ENCODE measurements at places on chromosomes 1 and 21.

DNA sequence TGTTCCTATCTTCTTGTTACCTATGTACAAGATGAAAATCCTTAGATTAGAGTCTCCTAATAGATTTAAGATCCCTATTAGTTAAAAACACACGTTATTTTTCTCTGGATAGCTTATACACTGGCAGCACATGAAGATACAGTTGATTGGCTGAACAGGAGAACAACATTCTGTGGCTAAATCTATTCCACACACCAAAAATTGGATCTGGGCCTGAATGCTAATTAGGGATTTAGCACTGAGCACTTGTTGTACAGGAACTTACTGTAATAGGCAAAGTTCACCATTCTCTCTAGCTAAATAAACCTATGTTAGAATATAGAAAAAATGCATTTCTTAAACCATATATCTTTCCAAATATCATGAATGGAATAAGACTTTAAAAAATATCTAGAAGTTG, 117.1 kb upstream of the PTGFR start:
- DNase-seq = no peak

DNA sequence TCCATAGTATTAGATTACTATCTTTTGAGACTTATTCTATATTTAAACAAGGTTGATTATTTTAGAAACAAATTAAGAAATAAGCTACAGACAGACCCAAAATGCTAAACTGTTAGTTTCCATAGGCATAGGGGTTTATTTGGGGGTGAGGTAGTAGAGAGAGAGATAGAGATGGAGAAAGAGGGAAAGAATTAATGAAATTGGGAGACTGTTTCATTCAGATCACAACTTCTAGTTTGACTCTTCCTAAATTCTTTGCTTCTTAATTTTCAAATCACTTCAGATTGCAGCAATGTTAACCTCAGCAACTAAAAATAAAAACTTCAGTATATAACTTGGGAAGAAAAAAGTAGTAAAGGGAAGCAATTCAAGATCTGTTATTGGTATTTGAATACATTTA, 3.4 kb downstream of the JUN start:
- DNase-seq = no peak

DNA sequence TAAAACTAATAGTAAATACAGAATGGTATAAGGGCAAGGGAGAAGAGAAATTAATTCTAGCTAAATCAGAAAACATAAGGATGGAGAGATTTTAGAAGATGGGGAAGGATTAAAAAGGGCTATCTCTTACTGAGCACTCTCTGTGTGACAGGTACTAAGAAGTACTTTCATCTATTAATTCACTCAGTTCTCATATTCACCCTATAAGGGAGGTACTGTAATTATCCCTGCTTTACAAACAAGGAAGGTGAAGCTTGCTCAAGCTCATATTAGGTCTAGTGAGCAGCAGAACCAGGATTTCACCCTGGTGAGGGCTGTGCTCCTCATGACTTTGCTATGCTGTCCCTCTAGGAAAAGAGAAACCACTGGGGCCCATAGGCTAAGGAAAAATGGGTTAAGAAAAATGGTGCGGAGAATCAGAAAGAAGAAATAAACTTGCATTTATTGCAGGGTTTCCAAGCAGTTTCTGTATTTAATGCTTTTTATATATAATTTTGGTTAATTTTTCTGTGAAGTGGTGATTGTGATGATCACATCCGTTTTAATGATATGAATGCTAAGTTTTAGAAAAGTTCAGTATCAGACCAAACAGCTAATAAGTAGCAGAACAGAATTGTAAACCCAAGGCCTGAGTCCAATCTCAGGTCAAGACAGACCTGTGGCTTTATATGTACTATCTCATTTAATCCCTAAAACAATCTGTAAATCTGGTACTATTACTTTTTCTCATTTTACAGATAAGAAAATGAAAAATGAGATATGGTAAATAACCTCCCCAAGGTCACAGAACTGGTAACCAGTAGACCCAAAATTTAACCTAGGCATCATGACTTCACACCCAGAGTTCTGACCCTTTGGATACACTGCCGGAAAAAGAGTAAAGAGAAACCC, 1.7 kb downstream of the PCNX2 start:
- DNase-seq = no peak

DNA sequence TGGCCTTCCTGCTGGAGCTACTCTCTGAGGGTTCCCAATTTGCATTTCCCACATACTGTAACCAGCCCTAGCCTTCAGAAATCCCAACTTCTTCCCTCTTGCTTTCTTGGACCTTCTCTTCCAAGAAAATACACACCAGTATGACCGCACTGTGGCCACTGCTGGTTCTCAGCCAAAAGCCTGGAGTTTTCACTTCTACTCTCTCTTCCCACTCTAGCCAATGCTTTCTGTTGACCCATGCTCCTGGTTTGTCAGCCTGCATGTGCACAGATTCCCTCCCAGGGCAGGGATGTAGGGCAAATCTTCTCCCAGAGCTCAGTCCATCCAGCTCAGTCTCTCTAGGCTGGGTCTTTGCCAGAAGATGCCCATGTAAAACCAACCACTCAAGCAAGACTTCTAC, 664 bp downstream of the SLAMF1 start:
- DNase-seq = no peak

DNA sequence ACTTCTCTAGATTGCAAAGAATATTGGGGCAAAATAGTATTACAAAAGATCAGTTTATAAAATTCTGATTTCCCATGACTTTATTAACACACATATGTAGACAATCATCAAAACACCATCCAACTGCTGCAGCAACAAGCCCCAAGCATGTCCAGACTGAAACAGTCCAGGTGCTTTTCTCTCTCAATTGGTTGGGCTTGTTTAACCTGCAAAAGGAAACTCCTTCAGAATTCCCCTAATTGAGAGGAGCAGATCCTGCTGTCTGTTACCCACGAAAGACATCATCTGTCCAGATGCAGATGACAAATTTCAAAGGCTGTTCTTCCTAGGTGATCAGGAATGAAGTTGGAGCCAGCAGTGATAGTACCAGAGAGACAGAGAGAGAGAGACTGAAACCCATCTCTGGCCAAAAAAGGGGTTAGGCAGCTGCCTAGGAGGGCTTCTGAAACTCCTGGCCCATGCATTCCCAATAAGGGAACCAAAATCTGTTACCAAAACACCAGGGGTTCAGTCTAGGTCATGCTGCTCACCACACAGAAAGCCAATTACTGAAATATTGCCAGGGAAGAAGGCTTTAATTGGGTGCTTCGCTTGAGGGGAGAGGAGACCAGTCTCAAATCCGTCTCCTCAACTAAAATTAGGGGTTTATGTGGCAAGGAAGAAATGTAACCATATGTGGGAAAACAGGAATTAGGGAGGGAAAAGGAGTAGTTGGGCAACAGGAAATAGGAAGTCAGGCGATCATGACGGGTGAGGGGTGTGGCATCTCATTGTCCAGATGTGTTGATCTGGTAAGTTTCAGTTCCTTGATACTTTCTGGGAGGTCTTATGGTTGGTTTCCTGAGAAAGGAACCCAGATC, 34.7 kb upstream of the RGL1 start:
- DNase-seq = no peak

GRCh38 chr1:209375671-209376365, 207.7 kb upstream of the CAMK1G start:
- DNase-seq = no peak

- DNase-seq = no peak
Observed at GRCh38 chr1:63795455-63795854, 21.6 kb downstream of the ROR1 start.

- peak; percentile 69 for DNase-seq
Observed at GRCh38 chr1:147618077-147618569, 52.2 kb downstream of the ACP6 start.

DNA sequence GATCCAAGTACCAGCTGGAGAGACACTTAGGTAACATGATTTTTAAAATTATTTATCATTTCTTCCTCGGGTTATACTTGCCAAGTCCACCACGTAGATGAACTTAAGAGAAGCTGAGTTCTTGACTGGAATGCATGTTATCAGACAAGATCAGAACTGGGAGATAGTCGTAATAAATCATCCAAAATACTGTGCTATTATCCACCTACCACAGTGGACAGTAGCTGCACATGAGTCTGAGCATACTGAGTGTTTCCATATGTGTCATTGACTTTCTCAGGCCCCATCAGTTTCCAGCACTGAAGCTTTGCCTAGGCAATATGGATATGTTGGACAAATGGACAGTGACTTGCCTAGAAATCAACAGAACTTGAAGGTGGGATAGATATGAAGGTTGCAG, 77.9 kb upstream of the RRP15 start:
- DNase-seq = no peak

DNA sequence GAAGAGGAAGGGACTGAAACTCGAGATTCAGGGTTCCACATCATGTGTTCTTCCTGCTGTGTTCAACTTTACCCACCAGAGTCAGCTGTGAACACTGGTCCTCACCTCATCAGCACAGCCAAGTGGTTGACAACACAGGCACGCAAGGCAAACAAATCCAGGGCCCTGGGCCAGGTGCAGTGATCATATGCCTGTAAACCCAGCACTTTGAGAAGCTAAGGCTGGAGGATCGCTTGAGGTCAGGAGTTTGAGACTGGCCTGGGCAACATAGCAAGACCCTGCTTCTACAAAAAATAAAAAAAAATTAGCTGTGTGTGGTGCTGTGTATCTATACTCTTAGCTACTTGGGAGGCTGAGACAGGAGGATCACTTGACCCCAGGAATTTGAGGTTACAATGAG, 8.4 kb upstream of the XKR8 start:
- no peak for DNase-seq

GRCh38 chr1:212451416-212452322, 18.9 kb downstream of the NENF start:
- no peak for DNase-seq

DNA sequence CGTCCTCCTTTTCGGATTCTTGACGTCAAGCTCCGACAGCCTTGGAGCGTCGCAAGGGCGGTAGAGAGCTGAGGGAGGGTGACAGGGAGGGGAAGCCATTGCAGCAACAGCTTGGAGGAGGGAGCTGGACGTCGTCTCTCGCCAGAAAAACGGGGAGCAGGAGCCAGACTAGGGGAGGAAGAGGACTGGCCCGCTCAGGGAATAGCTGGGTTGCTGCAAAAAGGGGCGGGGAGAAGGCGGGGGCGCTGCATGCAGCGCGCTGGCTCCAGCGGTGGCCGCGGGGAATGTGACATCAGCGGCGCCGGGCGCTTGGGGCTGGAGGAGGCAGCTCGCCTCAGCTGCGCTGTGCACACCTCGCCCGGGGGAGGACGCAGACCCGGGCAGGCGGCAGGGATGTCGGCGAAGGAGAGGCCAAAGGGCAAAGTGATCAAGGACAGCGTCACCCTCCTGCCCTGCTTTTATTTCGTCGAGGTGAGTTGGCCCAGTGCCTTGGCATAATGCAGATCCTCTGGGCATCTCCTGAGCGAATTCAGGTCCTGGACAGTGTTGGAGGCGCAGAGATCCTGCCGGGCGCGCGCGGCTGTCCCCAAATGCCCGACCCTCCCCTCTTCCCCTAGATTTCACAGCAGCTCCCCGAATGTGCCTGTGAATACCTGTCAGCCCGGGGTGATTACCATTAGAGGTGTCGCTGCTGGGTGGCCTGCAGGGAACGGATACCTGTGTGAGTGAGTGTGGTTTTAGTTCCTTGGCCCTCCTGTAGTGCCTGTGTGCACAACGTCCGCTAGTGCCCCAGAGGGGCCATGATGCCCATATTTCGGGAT, at the start of gene PLPPR4:
Gene PLPPR4, plus strand, starts transcription at position 292 of the 821 bp plus-strand sequence. Its CDS starts 102 bp downstream, at position 394.
- peak; percentile 32 for DNase-seq

DNA sequence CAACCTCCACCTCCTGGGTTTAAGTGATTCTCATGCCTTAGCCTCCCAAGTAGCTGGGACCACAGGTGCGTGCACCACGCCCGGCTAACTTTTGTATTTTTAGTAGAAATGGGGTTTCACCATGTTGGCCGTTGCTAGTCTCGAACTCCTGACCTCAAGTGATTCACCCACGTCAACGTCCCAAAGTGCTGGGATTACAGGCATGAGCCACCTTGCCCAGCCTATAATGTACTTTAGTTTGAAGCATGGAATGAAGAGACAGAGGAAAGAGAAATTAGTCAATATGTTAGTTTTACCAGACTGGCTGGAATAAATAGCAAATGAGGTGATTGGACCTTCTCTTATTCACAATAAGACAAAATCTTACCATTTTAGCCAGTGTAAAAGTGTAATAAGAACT, 89.0 kb downstream of the GTF2B start:
- DNase-seq = no peak

DNA sequence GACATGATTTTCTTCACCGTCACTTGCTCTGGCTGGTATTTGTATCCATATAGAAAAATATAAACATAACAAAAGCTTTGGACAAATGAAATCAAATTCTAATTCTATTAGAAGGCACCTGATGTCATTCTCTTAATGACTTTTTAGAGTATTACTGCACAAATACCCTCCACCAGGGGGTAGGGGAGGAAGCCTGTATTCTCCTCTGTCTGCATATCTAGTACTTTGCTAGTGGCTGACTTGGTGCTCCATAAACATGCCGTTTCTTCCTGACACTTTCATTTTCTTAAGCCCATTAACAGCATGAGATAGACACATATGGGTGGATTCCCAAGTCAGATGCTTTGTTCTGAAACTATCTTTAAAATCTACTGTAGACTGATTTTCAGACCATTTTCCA, 20.6 kb upstream of the KCNJ15 start:
- DNase-seq = no peak

DNA sequence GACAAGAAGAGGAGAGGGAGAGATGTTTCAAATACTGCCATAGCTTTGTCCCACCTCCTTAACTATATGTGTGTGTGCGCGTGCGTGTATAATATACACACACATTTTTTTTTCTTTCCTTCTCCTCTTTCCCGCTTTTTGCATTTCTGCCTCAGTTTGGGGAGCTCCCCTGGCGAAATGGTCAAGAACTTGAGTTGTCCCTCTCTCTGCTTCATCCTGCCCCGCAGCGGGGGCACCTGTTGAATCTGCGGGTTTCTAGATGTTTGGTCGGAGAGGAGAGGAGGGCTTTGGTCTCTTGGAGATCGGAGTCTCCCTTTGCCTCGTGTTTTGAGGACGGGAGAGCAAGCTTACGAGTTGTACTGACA, 504 bp downstream of the SCCPDH start:
- DNase-seq = no peak

DNA sequence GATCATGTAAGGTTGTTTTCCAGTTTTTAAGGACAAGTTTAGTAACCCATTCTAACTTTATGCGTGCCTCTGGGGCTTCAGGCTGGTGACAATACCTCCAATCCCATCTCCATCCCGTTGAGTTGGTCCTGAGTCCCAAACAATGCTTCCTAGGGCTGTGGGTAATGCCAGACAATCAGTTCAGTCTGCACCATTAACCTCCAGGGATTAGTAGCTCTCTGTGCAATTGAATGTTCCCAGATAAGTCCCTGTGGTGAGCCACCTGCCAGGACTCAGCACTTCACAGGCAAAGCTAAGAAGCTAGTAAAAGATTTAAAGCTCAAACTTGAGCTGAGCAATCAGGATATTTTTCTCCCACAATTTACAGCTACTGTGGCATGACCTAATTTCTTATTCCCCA, 462.2 kb upstream of the PTBP2 start:
- no peak for DNase-seq

GRCh38 chr1:116808848-116809508, 54.7 kb downstream of the CD2 start:
- DNase-seq = no peak

GRCh38 chr1:244887281-244887680, 22.9 kb upstream of the HNRNPU start:
- no peak for DNase-seq
